RWPE1 (cell line): ENCODE measurements at places on chromosomes 7 and 10.

GRCh38 chr7:78019447-78020135, 221.0 kb downstream of the PHTF2 start:
- peak; percentile 79 for DNase-seq

GRCh38 chr7:106062521-106062931, 49.6 kb downstream of the SYPL1 start:
- no peak for DNase-seq

DNA sequence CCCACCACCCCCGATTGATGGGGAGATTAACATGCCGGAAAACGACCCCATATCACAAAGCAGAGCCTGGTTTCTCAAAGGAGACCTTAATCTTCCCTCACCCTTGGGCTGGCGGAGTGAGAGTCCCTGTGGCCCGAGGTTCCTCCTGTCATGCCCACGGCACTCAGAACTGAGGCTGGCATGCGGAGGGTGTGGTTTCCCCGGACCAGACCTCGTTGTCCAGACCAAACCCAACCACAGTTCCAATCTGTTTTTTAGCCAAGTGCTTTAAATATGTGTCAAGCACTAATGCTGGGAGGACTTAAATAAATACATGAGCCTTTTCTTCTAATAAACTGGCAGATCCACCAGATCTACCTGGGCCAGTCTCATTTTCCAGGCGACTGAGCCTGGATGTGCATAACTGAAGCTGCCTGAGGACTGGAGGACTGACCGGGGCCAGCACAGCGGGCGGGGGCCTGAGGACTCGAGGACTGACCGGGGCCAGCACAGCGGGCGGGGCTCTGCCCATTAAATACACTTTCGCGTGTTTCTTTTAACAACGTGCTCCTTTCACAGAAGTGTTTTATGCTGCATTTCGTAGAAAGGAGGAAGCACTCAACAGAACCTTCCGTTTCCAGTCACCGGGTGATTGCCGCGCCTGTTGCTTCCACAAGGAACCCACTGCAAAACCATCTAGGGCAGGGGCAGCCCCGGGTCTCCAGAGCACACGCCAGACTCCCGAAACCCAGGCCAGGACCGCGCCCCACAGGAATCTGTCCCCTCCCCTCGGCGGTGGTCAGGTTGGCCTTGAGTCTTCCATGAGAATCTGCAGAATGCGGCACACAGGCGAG, 334.6 kb downstream of the PTPRN2 start:
- no peak for DNase-seq

- no peak for DNase-seq
Observed at GRCh38 chr10:102065561-102066398, 631 bp downstream of the HPS6 start.

DNA sequence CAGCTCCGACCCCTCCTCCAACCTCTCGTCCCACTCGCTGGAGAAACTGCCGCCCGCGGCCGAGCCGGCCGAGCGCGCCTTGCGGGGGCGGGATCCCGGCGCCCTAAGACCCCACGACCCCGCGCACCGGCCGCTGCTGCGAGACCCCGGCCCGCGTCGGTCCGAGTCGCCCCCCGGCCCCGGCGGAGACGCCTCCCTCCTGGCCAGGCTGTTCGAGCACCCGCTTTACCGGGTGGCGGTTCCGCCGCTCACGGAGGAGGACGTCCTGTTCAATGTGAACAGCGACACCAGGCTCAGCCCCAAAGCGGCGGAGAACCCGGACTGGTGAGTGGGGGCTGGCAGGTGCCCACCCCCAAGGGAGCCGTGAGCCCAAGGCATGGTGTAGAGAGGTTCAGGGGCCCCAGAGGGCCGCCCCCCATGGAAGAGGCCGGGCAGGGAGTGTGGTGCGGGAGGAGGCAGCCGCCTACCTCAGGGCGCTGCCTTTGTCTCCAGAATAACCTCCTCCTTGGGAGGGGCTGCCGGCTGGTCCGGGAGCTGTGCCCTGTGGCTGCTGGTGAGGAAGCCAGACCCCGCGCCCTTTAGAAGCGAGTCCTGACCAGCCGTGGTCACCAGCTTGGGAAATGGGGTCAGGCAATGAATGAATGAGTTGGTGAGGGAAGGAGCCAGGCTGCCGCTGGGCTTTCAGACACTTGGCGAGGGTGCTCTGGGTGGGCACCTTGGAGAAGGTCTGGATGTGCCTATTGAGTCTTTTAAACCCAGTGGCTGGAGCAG, 1.3 kb downstream of the FAM20C start:
- peak; percentile 44 for DNase-seq

- no peak for DNase-seq
Observed at GRCh38 chr7:158779061-158780000, 50.0 kb downstream of the ESYT2 start.

GRCh38 chr10:91797048-91797690, 1.1 kb upstream of the TNKS2 start:
- DNase-seq, result peak; percentile 79

DNA sequence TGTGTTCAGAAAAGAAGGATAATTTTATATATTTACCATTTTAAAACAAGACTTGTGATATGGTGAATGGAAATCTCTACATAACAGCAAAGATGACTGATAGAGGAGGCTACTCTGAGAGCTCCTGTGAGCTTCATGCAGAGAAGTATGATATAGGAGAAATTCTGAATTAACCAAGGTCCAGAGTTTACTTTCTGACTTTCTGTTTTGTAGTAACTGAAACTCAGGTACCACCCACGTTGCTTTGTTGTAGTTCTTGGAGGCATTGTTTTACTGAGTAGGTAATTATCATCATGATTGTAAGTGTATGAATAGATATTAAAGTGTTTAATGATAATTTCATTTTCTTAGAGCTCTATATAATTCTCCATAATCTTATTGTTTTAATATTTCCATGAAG, 18.0 kb upstream of the SFR1 start:
- no peak for DNase-seq

- no peak for DNase-seq
Observed at GRCh38 chr7:45163692-45164052, 6.1 kb downstream of the RAMP3 start.

DNA sequence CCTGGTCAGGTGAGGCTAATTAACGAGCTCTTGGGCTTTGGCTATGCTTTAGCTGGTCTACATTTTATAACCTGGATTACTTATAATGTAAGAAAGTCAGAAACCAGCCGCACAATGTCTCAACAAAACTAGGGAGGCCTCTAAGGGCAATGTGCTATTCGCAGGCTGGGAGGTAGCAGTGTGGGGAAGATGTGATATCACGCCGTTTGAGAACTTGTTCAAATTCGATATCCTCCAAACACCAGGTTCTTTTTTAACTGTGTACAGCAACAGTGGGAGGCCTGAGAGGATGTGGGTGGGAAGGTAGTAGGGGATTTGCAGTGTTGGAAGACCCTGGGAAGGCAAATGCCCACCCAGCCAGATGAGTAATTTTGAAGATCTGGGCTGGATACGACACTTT, 184.5 kb downstream of the JAZF1 start:
- no peak for DNase-seq

DNA sequence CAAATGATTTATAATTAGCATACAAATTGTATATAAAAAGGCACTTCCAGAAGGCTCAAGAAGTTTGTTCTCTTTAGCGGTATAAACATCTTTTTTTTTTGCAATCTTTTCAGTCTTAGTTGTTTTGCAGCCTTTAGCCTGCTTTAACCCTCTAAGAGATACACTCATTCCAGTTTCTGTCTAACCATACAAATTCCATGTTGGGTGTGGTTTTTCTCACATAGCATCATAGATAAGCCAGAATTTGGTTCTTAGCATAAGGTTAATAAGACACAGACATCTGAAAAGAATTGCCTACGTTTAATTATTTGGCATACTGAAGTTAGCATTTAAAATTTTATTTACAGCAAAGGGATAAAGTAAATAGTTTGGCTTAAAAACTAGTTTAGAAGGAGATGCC, 92.5 kb upstream of the NPVF start:
- no peak for DNase-seq

GRCh38 chr10:106582291-106582690, 582.2 kb downstream of the SORCS1 start:
- DNase-seq, result no peak

GRCh38 chr7:158008267-158008666, 579.4 kb downstream of the PTPRN2 start:
- no peak for DNase-seq

DNA sequence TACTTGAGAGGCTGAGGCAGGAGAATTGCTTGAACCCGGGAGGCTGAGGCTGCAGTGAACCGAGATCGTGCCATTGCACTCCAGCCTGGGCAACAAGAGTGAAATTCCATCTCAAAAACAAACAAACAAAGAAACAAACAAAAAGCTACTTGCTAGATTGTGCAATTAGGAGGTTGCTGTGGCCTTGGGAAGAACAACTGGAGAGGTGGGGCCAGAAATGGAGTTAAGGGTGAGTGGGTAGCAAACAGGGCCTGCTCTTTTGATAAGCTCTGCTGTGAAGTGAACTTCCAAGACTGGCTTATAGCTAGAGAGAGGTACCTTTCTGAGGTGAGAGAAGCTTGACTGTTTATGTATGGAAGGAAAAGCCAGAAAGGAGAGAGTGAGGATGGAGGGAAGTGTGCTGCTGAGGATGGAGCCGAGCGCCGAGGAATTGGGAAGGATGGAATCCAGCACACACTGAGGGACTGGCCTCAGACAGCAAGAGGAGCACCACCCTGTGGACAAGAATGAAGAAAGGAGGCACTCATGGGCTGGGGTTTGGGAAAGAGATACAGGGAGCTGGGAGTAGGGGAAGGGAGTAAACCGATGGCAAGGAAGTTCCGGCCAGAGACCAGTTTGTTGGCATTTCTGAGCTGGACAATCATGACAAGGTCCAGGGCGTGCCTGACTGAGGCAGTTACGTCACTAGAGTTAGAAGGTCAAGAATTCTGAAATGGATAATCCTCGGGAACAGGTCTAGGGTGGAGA, 7.0 kb upstream of the RPEL1 start:
- peak; percentile 51 for DNase-seq

DNA sequence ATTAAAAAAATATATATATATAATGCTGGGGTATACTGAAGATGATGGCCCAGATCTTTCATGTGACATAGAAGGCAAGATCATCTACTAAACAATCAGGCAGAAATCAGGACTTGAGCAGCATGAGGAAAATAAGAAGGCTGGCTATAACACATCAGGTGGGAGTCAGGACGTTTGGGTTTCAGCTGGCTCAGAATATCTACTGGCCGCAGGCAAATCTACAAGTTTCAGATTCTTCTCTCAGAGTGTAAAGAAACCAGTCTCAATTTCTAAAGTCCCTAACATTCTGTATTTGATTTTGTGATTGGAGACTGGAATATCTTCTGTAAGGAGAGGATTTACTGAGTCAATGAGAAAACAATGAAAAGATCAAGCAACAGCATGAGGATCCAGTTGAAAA, 37.7 kb upstream of the FAM3C start:
- no peak for DNase-seq

DNA sequence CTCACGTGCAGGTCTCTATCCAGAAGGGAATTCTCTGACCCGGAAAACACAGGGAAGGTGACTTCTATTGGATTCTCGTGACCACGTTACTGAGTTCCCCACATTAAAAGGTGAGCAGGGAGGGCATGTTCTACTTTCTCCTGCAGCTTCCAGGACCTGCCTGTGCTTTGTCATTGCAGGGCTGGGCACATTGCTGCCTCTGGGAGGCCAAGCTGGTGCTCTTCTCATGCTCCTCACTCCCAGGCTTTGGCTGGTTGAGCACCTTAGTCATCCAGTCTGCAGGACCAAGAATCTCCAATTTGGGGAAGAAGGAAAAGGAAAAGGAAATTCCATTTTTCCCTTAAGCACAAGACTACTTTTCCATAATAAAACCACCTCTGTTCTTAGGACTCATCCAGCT, 86.5 kb upstream of the TMEM72 start:
- no peak for DNase-seq

DNA sequence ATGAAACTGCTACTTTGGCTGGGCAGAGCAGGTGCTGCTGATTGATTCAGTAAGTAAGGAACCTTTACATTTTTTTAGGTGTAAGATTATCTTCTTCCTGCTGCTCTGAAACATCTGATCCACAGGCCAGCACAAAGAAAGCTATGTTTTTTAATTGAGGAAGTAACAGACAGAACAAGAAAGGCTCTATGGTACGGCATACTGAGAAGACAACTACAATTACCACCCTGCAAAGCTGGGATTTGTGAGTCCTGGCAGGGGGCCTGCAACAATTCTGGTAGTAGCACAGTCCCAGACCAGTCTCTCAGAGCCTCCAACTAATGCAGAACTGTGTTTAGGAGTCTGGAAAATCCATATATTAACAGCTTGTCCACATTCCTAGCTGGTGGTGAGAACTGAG, 103.0 kb upstream of the LRRTM3 start:
- no peak for DNase-seq
